ENCODE measurements at places on chromosomes 5 and 9. TPM values are rescaled to one million over a fixed set of nuclear protein-coding genes. Genes with fewer than 3 reads are reported as not detected.

DNA sequence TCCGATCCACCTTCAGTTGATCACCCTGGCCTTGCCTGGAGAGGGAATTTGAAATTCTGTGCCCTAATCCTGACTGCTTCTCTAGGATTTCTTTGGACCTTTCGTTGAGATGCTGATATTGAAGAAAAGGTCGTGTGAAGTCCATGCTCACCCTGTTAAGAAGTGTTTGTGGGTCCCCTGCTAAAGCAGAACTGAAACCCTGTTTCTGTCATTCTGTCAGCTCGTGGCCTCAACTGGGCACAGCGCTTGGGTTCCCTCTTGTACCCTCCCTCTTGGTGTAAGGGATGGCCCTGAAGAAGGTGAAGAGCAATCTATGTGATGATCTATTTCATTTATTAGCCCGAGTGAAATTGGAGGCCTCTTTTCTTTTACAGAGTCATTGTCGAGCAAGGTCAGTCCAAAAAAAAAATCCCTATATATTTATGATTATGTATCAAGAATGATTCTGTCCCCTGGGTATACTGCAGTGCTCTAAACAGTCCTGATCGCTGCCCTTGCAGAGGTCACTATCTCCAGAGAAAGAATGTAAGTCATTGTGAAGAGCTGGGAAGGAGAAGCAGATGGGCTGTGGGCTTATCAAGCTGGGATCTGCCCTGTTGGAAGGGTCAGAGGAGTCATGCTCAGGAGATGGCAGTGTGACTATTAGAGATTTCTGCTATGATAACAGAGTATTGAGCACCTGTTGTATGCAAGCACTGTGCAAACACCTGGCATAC is 56.1 kb downstream of the WWC1 start:
- no peak for DNase-seq

DNA sequence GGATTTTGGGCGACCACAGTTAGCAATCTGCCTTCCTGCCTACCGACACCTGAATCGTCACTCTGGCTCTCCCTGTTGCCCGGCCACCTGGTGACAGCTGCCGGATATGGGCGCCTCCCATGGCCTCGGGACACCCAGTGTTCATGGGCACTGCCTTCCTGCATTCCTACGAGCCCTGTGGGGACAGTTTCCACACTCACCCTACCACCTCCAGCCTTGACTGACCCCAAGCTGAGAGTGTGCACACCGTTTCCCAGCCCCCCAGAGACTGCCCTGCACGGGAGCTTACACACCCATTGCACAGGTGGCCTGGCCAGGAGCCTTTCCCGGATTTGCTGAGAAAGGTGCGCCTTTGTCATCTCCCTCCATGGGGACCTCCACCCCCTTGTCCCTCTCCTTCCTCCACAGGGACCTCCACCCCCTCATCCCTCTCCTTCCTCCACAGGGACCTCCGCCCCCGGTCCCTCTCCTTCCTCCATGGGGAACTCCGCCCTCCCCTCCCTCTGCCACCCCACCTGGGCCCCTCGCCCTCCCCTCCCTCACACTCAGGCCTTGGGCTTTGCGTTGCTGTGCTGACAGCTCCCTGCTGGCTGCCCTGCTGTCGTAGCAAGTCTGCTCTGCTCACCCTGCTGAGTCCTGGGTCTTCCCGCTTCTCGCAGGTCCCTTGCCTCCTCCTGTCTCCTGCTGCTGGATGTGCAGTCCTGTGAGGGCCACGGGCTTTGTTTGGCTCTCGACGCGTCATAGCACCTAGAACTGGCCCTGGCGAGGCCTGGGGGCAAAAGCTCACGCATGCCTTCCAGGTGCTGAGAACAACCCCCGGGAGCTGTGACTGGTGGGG is 48.4 kb downstream of the MRPL36 start:
- no peak for DNase-seq

- no peak for DNase-seq
Observed at GRCh38 chr5:98121036-98121936, 652.2 kb upstream of the RGMB start.

GRCh38 chr5:124935065-124935464 is 188.6 kb upstream of the ZNF608 start:
- DNase-seq = no peak

DNA sequence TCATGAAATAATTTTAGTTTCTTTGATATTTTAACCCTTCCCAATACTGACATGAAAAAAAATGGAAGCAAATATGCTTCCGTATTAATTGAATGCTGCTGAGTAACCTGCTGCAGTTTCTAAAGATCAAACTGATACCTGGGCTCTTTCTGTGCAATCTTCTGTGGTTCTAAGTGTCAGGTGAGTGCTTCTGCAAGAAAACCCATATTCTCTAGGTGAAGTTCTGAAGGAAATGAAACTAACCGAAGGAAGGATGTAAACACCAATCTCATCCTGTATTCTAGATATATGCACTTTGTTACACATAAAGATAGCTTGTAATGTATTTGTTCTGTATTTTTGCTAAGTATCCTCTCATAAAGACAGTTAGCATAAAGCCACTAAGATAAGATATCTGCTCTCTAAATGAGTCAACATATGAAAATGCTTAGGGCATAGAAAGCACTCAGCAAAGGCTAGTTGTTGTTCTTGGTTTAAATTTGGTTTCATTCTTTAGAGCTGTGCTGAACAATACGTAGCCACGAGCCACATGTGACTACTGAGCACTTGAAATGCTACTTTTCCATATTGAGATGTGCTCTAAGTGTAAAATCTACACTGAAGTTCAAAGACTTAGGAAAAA is 52.0 kb downstream of the ITGA2 start:
- no peak for DNase-seq

- no peak for DNase-seq
Observed at GRCh38 chr9:134291961-134292871, 34.0 kb upstream of the RXRA start.

DNA sequence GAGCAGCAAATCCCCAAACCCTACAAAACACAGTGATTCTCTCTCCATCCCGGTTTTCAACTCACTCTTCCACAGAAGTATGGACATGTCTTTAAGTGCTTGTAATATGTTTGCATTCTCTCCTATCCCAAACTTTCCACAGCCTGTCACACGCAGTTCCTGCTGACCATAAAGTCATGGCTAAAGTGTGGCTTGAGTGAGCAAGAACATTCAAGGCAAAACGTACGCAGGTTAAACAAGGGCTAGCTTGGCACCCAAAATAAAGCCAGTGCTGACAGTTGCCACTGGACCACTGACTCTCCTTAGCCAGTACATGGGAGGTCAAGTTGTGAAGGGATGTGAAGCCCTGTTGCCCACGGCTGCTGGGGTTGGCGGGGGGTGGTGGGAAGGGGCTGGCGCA is 211.1 kb upstream of the IRX1 start:
- DNase-seq = no peak

GRCh38 chr5:133406208-133406976 is 205.9 kb downstream of the FSTL4 start:
- DNase-seq = no peak

DNA sequence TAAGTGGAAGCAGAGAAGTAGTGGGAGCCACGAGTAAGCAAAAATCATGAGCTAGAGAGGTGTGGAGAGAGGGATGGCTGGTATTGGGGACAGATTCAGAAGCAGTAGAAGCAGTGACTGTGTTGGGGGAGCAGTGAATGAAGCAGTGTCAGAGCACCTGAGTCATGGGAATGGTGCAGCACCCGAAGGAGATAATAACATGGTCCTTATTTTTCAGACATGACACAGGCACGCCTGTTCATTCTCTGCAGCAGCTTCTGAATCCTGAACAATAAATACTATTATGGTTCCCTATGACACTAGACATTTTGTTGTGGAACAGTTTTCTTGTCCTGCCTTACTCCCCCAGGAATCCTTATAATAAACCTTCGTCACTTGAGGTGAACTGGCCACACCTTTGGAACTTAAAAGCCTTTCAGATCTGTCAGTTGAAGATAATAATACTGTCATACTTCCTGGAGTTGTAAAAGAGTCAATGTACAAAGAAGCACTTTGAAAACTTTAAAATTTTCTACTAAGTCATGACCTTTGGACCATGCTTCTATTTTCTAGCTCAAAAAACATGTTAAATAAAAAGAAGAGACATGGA is 7.0 kb upstream of the RASA1 start:
- no peak for DNase-seq

DNA sequence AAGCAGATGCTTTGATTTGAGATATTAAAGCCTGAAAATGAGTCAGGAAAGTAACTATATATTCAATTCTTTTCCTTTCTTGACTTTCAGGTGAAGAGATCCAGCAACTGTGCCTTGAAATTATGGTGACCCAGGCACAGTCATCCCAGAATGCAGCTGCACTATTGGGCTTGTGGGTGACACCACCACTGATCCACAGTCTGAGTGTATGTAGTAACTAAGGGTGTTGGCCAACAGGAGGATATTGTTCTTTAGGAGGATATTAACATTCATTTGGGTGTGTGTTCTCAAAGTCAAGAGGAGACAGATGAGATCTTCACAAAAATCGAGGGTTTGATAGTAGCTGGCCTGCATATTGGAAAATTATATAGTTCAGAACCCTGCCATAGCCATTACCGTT is 53.2 kb downstream of the HACD4 start:
- no peak for DNase-seq

DNA sequence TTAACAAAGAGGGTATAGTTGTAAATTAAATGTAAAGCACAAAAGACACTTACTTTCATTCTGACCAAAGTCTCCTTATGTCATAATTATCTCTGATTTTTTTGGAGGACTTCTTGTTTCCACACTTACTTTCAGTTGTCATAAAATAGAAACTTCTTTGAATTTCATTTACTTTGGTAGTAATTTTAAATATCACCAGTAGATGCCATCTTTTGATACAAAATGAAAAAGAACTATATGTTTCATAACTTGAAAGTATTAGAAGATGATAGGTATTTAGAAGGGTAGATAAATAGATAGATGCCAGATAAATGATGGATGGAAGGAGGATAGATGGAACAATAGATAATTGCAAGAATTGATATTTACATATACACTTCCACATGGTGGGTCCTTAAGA is 1865.3 kb upstream of the CDH9 start:
- DNase-seq = no peak

GRCh38 chr9:112939418-112939817 is 48.7 kb upstream of the SLC46A2 start:
- no peak for DNase-seq

- no peak for DNase-seq
Observed at GRCh38 chr5:73135021-73135420, 14.6 kb downstream of the TMEM171 start.

GRCh38 chr5:133439859-133440258 is 172.5 kb downstream of the FSTL4 start:
- no peak for DNase-seq

Gene ALDOB
- 9.1 TPM for polyA plus RNA-seq

Gene KIAA1191
- 56.0 TPM for polyA plus RNA-seq
